Esophagus muscularis mucosa (tissue), 4 donors: ENCODE measurements at places on chromosomes 2 and 18.

GRCh38 chr2:226763320-226763719 is 36.3 kb downstream of the IRS1 start:
- no peak overlapping the region for H3K4me3 ChIP-seq
- no peak for DNase-seq
- H3K36me3 ChIP-seq: no peaks in the 10 kb centered on the region
- no peaks in the 10 kb centered on the region for H3K27me3 ChIP-seq

- H3K4me3 ChIP-seq: no peak overlapping the region
- no peak for DNase-seq
- no peaks in the 10 kb centered on the region for H3K36me3 ChIP-seq
- no peak overlapping the region for H3K27ac ChIP-seq
Observed at GRCh38 chr2:49069829-49070228, 84.5 kb downstream of the FSHR start.

DNA sequence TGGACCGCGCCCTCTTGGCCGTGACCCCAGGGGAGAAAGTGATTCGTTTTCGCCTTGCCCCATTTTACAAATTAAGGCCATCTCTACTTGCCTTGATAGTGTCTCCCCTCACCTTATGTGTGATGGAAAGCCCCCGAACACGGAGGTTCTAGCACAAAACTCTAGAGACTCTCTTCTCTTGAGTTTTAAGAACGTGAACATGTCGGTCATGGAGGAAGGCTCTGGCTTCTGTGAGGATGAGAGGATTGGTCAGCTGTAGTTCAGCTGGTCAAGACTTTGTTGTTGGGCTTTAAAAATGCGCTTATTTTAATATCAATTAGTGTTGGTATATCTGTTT is 828 bp downstream of the DYNC1I2 start:
- H3K36me3 ChIP-seq: peaks cover 6% of the 10 kb centered on the region
- no peak for DNase-seq
- peak overlapping the region; percentile 94 for H3K4me3 ChIP-seq
- H3K4me1 ChIP-seq: peaks cover 28% of the 10 kb centered on the region
- H3K27ac ChIP-seq: peak overlapping the region; percentile 76
- H3K27me3 ChIP-seq: no peaks in the 10 kb centered on the region

DNA sequence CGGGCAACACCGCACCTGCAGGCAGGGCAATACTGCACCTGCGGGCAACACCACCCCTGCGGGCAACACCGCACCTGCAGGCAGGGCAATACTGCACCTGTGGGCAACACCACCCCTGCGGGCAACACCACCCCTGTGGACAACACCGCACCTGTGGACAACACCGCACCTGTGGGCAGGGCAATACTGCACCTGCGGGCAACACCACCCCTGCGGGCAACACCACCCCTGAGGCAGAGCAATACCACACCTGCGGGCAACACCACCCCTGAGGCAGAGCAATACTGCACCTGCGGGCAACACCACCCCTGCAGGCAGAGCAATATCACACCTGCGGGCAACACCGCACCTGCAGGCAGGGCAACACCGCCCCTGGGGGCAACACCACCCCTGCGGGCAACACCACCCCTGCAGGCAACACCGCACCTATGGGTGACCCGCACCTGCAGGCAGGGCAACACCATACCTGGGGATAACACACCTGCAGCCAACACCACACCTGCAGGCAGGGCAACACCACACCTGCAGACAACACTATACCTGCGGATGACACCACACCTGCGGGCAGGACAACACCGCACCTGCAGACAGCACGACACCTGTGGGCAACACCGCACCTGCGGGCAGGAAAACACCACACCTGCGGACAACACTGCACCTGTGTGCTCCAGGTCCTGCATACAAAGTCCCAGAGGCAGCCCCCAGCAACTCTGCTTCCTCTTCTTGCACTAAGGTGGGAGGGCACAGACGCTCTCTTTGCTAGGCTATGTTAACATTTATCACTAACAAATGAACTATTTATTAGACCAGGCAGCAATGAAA is 57.7 kb downstream of the EIPR1 start:
- H3K4me1 ChIP-seq: no peaks in the 10 kb centered on the region
- no peak overlapping the region for H3K27ac ChIP-seq
- H3K36me3 ChIP-seq: peaks cover 16% of the 10 kb centered on the region
- no peak overlapping the region for H3K4me3 ChIP-seq
